T-cell (primary cell): ENCODE measurements at places on chromosomes 12 and 14. TPM values are rescaled to one million over a fixed set of nuclear protein-coding genes. Genes with fewer than 3 reads are reported as not detected.
A peak's percentile ranks its signal among the peaks of the same experiment; 100 is the strongest.

- no peaks in the 10 kb centered on the region for H3K36me3 ChIP-seq
- peaks cover 7% of the 10 kb centered on the region for H3K4me1 ChIP-seq
- DNase-seq: peak; percentile 8
- no peaks in the 10 kb centered on the region for H3K27me3 ChIP-seq
- peak overlapping the region; percentile 45 for H3K27ac ChIP-seq
- H3K4me3 ChIP-seq: no peak overlapping the region
Measured at GRCh38 chr12:89280833-89281538, 71.3 kb downstream of the DUSP6 start.

DNA sequence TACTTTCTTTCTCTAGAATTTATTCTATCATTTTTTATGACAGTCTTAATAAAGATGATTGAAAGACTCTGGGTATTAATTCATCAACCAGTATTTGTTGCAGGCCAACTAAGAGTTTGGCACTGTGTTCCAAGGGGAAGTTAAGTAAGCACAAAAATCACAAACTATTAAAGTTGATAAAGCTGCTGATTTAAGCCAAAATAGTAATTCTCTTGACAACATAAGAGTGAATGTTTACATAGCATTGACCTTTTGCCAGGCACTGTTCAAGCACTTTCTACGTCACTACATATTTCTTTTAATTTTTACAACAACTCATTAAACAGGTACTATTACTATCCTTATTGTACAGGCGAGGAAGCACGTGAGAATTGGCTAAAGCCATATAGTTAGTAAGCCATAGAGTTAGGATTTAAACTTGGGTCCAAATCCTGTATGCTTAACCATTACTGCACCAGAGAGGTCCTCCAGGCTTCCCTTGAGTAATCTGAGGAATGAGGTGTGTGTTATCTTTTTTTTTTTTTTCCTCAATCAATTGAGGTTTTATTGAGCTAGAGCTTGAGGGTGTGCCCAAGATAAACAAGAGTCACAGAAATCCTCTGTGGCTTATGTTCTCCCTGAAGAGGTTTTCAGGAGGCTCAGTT is 1009.6 kb downstream of the DIO2 start:
- DNase-seq: no peak
- H3K36me3 ChIP-seq: no peaks in the 10 kb centered on the region
- H3K4me3 ChIP-seq: no peak overlapping the region
- no peak overlapping the region for H3K27ac ChIP-seq

- H3K27me3 ChIP-seq: no peaks in the 10 kb centered on the region
- H3K4me3 ChIP-seq: no peak overlapping the region
Measured at GRCh38 chr12:70756118-70756517, 118.9 kb upstream of the PTPRB start.

- H3K4me3 ChIP-seq: no peak overlapping the region
- H3K27me3 ChIP-seq: no peaks in the 10 kb centered on the region
- no peaks in the 10 kb centered on the region for H3K36me3 ChIP-seq
- no peaks in the 10 kb centered on the region for H3K4me1 ChIP-seq
- DNase-seq: no peak
Measured at GRCh38 chr14:53927171-53927570, 29.5 kb downstream of the BMP4 start.

DNA sequence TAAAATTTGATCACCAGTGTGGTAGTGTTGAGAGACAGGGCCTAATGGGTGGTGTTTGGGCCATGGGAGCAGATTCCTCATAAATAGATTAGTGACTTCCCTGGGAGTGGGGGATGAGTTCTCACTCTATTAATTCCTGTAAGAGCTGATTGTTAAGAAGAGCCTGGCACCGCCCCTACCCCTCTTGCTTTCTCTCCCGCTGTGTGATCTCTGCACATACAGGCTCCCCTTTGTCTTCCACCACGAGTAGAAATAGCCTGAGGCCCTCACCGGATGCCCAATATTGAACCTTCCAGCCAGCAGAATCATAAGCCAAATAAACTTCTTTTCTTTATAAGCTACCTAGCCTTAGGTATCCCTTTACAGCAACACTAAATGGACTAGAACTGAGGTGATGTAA is 31.9 kb upstream of the CAND1 start:
- H3K27me3 ChIP-seq: no peaks in the 10 kb centered on the region
- H3K36me3 ChIP-seq: no peaks in the 10 kb centered on the region
- DNase-seq: no peak
- no peak overlapping the region for H3K27ac ChIP-seq

Gene DLGAP5
- 0.49 TPM for total RNA-seq

Gene INTS13
- 22.4 TPM for total RNA-seq

Gene CFAP251
- 0.61 TPM for total RNA-seq

Gene BRMS1L
- 5.4 TPM for total RNA-seq

Gene ATL1
- 2.1 TPM for total RNA-seq
